H9 (cell line): ENCODE measurements at places on chromosomes 11 and 22. TPM values are rescaled to one million over a fixed set of nuclear protein-coding genes. Genes with fewer than 3 reads are reported as not detected.

- no peak for DNase-seq
Observed at GRCh38 chr11:64865286-64866172, 12.9 kb downstream of the EHD1 start.

GRCh38 chr22:29636751-29637150, 33.3 kb downstream of the NF2 start:
- DNase-seq, result no peak

DNA sequence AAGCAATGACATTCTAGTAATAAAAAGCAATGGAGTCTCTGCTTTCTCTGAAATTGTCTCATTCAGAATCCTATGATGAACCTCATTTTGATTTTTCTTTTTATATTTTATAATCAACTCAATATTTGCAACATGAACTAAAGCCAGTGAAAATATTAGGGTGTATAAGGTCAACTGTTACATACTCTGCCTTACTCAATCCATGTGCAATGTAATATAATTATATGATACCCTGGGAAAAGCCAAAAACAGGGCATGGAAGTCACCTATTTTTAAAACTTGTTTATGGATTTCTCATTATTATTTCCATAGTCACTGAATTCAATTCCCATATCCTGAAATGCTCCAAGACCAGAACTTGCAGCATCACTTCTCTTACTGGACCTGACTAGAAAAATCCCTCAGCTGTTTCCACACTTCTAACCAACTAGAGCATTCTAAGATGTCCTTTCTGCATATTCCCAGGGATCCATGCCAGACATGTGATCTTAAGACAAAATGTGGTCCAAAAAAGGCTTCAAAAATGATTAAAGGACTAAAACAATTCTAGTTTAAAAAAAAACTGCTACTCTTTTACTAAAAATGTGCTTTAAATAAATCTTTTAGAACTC, 97.3 kb downstream of the GUCY1A2 start:
- no peak for DNase-seq

GRCh38 chr22:38423512-38424503, 31.2 kb downstream of the KCNJ4 start:
- peak; percentile 35 for DNase-seq

DNA sequence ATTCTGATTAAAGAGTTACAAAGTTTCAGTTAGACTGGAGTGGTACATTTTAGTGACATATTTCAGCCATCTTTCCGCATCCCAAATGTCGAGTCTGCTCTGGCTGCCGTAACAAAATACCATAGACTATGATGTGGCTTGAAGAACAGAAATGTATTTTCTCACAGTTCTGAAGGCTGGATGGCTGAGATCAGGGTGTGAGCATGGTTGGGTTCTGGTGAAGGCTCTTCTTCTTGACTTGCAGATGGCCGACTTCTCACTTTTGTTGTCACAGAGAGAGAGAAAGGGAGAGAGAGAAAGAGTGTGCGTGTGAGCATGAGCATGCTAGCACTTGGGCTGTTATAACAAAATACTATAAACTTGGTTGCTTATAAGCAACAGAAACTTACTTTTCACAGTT, 335.4 kb upstream of the RAG2 start:
- no peak for DNase-seq

DNA sequence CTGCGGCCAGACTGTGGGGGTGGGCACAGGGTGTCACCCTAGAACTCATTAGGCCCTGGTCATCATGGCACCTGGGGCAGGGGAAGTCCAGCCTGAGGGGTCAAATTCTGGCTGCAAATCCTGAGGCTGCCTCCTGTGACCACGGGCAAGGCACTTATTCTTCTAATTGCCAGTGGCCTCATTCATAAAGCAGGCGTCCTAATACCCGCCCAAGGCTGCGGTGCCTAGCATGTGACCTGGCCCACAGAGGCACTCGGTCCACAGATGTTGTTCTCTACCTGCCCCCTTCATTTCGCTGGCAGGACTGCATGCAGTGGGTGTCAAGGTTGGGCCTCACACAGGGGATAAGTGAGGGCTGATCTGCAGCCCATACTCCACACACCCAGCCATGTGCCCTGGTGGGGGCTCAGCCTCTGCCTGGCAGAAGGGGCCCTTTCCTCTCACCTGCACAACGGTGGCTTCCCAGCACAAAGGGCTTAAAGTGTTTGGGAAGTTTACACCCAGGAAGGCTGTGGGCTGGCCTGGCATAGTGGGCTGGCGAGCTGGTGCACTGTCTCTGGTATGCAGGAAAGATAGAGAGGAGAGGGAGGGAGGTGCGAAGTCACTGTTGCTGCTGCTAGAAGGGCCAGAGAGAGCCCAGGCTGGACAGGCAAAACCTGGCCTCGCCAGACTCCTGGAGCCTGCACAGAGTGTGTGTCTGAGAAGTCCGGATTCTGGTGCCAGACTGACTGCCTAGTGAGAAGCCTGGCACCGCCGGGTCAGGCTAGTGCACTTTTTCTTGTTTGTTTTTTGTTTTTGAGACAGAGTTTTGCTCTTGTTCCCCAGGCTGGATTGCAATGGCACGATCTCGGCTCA, 3.2 kb downstream of the MPST start:
- no peak for DNase-seq

DNA sequence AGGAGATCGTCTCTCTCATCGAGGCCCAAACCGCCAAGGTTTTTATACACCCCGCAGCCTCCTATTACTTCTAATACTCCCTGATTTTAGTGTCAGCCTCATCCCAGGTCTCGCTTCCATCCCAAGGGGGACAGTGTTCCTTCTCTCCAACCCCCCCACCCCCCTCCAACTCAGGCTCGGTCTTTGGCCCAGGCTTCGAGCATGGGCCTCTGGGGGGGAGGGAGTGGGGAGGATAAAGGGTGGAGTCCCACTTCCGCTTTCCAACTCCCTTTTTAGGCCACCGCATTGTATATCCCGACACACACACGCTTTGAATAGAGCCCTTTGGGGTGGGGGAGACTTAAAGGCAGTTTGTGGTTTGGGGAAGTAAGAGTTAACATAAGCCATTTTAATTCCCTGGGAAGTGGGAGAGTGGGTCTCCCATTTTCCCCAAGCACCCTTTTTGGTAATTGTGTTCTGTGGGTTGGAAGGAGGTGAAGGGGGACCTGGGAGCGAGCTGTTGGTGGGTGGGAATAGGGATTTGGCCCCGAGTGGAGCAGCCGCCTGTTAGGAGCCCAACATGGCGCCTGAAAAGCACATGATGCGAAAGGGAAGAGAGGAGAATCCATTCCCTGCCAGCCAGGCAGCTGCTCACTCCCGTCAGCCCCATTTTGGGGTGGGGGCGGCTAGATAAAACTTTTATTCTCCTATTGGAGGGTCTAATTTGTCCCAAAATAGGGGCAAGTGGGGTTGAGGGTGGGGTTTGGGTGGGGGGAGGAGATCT, 844 bp downstream of the PCF11 start:
- DNase-seq, result peak; percentile 51

- DNase-seq, result no peak
Observed at GRCh38 chr11:107041088-107041444, 22.8 kb upstream of the GUCY1A2 start.

The GRIK4 gene
- total RNA-seq, result 2.2 and 2.3 TPM in 2 replicates

The PHOX2A gene
- total RNA-seq, result 1.1 and 1.4 TPM in 2 replicates

The OR51I1 gene
- total RNA-seq, result not detected in 2 replicates
